ENCODE measurements at places on chromosomes 5 and 9.

- no peak for DNase-seq
Measured at GRCh38 chr9:22119522-22120158, 110.5 kb upstream of the CDKN2B start.

DNA sequence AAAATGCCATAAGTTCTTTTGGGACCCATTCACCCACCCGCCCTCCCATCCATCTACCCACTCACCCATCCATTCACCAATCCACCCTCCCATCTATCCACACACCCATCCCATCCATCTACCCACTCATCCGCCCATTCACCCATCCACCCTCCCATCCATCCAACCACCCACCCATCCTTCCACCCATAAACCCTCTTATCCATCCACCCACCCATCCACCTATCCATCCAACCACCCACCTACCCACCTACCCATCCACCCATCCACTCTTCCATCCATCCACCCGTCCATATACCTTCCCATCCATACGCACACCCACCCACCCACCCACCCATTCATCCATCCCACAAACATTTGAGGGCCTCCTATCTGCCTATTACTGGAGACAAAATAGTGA, 43.3 kb downstream of the MSX2 start:
- DNase-seq: no peak

GRCh38 chr5:108660291-108660690, 87.4 kb upstream of the FER start:
- no peak for DNase-seq

DNA sequence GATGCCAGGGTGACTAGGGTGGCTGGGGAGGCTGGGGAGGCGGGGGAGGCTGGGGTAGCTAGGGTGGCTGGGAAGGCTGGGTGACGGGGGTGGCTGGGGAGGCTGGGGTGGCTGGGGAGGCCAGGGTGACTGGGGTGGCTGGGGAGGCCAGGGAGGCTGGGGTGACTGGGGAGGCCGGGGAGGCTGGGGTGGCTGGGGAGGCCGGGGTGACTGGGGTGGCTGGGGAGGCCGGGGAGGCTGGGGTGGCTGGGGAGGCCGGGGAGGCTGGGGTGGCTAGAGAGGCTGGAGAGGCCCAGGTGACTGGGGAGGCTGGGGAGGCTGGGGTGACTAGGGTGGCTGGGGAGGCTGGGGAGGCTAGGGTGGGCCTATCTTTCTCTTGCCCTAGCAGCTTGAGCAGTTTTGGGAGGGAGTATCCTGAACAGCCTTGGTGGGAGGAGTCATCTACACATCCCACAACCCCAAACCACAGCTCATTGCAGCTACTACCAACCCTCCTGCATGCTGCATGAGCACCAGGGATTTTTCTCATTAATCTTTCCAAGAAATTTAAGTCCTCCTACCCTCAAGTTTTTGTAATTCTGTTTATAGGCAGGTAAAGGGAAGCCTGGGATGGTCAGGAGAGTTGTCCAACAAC, 203.2 kb upstream of the IRX1 start:
- no peak for DNase-seq

DNA sequence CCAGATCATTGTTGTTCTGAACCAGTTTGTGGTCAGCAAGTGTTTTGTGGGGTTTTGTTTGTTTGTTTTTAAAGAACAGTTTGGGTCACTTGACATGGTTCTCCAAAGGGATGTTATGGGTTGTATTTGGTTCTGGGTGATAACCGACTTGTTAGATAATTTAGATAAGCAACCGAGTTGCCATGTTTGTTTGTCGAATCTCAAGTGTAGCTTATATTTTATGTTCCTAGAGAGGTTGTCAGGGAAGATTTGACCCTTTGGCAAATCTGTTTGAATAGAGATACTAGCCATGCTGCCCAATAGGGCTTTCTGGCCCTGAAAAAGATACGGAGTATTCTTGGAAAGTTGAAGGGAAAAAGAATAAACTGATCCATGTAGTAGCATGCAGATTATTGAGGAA, 12.2 kb upstream of the FGF18 start:
- no peak for DNase-seq

- DNase-seq: no peak
Measured at GRCh38 chr9:3161912-3162311, 318.0 kb upstream of the PUM3 start.

- no peak for DNase-seq
Measured at GRCh38 chr9:124017051-124017928, 5.7 kb downstream of the LHX2 start.

DNA sequence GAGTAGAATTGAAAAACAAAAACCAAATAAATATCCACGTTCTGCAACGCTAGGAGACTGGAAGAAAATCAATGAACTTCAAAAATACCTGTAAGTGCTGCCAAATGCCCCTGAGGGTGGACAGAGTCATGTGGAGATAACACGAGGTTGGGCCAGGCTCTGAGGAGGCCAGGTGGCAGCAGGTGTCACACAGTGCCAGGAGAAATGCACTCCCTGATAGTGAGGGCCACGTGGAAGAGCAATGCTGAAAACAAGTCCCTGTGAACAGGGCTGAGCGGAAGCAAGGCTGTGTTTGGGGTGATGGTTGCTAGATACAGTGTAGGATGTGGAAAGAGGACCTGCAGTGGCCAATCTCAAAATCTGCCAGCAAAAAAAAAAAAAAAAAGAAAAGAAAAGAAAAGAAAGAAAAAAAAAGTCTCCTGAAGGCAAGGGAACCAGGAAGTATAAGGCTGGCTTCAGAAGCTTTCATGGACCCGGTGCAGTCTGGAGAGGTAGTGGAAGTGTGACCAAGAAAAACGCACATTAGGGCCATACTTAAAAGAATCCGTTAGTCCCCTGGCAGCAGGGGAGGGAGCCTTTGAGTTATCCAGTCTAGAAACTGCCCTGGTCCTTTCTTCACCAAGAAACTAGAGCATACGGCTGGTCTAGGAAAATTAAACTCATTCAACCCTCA, 16.8 kb downstream of the C1QTNF3 start:
- DNase-seq: no peak

- no peak for DNase-seq
Measured at GRCh38 chr5:133381571-133382365, 230.6 kb downstream of the FSTL4 start.

- DNase-seq: peak; percentile 4
Measured at GRCh38 chr5:1437226-1437829, 7.9 kb downstream of the SLC6A3 start.

DNA sequence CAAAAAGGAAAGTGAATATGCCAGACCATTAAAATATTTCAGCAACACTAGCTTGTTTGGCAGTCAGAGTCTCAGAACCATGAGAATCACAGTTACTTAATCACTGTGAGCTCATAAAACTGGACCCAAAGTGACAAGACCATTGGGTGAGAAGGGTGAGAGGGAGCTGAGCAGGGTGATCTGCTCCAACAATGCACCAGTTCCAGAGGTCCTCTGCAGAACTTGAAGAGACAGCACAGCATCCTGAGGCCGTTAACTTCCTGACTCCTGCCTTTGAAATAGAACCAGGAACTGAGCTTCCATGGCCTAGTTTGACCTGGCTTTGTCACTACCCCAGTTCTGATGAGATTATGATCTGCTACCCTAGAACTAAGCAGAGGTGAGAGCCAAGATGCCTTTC, 57.4 kb downstream of the NFIB start:
- no peak for DNase-seq
